ENCODE measurements at places on chromosomes 2 and 18.

DNA sequence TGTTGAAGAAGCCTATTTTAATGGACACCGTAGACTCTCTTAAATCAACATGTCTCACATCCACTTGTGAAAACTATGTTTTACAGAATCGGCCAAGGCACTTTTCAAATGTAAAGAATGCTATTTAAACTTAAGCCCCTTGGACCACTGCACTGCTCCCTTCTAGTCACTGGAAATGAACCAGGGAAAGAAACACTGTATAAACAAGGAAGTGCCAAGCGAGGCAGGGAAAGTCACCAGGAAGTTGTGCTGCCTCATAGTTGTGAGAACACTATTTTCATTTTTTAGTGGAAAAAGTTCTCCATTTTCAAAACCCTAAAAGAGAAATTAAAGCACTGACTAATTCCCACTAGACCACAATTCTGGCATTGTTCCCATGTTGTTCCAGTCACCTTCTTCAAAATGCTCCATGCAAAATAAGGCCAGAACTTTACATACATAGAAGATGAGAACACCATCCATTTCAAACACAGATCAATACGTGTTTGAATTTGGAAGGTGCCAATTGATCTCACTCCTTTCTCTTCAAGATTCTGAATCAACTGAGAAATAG is 13.5 kb downstream of the CCDC141 start:
- no peak for DNase-seq

GRCh38 chr18:76589866-76590265 is 94.8 kb upstream of the ZNF516 start:
- no peak for DNase-seq

DNA sequence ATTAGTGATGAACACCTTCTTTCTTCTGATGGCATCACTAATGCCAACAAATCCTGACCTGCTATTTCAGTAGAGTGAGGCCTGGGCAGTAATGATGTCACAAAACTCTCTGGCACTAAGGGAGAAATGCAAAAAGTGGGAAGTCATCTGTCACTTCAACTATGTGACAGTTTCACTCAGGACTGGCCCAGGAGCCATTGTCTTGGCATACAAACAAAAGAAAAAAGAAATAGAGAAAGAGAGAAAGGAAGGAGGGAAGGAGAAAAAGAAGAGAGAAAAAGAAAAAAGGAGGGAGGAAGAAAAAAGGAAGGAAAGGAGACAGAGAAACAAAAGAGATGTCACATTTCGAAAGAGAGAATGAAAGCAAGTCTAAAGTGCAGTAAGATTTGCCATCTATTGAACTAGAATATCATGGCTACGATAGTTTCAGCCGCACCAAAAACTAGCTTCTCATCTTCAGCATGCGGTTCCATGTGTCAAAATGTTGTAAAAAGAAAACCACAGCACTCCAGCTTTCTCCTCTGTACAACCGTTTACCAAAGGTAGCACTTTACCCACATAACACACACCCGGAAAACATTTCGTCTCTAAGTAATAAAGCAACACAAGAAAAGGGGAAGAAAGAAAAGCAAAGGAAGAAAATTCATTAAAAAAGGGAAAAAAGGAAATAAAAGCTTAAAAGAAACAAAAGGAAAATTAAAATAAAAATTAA is 50.1 kb downstream of the CD226 start:
- DNase-seq, result no peak

- no peak for DNase-seq
Observed at GRCh38 chr18:79881695-79882094, 69.8 kb downstream of the SLC66A2 start.

GRCh38 chr2:95004287-95004686 is 21.2 kb upstream of the MAL start:
- DNase-seq, result no peak
